ENCODE measurements at places on chromosomes 13 and 19.
A peak's percentile ranks its signal among the peaks of the same experiment; 100 is the strongest.

DNA sequence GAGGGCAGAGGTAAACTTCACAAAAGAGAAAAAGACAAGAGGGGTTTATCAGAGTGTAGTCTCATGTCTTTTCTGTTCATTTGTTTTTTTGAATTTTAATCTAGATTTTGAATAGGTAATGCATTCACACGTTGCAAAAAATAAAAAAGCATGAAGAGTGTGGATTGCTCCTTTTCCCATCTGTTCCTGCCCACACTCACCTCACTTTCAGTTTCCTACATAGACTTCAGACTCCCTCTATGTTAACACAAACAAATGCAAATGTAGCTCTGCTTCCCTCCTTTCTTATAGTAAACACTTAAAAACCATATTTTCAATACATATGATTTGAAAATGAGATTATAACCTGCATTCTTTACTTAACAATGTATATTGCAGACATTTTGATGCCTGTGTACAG lies 20.3 kb downstream of the TNFSF13B start:
- no peak for DNase-seq

- DNase-seq, result no peak
Measured at GRCh38 chr13:111895896-111896821, 170.8 kb upstream of the SOX1 start.

DNA sequence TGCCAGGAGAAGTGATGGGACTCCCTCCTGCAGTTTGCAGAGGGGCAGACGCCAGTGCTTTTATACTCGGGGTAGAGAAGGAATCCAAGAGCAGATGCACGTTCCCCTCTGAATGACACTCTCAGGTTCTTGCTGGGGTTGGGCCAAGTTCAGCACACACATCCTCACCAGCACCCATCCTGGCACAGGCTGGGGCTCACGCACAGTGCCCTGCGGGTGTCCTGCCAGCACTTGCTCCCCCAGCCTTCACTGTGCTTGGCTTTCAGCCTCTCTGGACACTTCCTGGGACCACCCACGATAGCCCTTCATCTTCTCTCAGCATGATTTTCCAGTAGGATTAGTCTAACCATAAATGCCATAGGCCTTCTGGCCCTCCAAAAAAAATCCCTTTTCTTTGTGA lies 158.6 kb downstream of the ZNF536 start:
- no peak for DNase-seq

DNA sequence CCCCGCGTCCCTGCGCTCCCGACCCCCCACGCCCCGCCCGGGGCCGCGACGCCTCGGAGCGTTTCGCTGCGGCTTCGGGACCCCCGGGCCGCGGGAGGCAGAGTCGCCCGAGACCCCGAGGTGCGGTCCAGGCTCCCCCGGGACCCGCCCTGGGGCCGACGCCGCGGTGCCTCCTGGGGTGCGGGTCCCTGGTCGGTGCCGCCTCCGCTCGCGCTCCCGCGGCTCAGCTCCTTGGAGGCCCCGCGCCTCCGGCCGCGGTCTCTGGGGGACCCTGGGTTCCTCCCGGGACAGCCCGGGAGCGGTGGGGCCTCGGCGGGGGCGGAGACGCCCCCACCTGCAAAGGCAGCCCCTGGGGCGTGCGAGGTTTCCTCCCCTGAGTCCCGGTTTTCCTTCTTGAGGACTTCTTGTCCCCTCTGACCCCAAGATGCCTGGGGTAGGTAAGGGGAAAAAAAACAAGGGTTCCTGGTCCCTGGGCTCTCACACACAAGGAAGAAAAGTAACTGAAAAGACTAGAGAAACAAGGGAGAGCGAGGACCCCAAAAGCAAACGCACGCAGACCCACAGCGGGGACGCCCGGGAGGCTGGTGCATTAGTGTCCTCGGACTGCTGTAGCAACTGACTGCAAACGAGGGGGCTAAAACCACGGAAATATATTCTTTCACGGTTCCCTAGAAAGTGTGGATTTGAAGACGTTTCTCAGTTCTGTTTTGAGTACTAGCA lies 740 bp downstream of the ZNF555 start:
- no peak for DNase-seq

DNA sequence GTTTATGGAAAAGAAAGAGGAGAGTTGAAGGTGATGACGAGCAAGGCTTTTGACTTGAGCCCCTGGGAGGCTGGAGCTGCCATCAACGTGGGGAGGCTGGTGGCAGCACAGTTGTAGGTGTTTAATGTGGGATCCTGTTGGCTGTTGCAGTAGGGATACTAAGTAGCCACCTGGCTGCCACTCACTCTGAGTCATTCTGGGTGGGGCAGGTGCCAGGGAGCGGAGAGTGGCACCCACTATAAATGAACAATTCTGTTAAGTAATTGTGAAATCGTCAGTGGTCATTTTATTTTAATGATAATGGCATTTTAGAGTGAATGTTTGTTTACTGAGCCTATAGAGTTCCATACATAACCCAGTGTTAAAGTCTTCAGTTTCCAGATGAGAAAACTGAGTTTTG lies 9.8 kb downstream of the ZNF317 start:
- no peak for DNase-seq

DNA sequence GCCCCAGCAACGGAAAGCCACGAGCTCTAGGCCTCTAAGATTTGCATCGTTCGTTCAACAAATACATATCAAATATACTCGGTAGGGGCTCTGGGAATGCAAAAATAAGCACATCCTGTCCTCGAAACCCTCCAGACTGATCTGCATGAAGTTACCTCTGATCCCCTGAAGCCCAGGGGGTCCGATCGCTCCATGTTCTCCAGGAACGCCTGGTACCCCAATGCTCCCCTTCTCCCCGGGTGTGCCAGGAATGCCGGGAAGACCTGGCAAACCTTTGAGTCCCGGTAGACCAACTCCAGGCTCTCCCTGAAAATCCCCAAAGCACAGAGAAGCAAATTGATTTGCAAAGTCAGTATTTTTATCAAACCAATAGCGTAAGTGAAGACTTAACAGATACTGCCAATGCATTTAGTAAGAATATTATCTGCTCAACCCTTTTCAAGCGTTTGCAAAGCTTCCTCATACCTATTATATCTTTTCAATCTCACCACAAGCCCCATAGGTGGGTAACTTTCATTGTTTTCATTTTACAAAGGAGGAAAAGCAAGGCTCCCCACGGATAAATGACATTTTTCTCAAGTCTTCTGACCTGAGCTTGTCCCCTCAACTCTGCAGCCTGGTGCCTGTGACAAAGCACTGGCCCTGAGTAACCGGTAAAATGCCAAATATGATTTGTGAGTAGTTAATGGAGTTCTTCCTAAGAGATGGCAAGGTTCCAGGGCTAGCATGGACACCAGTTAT lies 127.7 kb downstream of the COL4A1 start:
- DNase-seq, result no peak

DNA sequence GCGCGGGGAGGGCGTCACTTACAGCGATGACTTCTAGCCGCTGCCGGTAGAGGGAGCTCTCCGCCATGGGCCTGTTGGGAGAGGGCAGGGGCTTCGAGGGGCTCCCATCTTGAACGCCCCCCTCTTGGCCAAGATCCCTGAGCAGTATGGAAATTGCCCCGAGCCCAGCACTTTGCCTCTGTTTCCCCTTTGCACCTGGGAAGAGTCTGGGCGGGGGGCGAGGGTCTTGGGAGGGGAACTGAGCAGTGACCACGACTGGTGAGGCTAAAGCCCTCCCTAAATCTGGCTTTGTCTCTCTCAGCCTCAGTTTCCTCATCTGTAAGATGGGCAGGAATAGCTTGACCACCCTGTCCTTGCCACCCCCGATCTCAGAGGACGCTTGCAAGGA lies 2.8 kb downstream of the PALM3 start:
- peak; percentile 44 for DNase-seq

DNA sequence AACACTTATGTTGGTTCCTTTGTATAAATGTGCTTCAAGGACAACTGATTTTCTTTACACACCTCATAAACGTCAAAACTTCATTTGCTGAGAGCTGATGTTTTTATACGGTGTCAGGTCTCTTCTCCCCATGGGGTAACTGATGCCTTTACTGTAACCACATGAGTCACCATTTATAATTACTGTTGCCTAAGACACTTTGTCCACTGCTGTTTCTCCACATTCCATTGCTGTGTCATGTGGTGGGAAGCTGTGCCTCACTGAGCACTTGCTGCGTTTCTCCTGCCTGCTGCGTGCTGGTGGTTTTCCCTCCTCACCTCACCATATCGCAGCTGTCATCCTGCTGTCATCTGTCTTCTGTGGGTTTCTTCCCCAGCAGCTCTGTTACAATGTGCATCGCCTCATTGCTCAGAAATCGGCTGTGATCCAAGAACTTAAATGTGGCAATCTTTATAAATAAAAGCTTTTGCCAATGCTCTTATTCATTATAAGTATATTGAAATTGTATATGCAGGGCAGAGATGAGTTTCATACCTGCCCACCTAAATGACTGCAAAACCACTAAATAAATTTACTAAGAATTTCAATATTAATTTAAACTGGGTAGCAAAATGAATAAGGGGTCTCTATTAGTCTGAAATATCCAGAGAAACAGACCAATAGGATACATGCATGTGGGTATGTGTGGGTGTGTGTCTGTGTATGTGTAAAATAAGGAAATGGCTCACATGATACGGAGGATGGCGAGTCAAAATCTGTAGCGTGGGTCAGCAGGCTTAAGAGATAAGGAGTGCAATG lies 547.0 kb upstream of the SLITRK5 start:
- no peak for DNase-seq

DNA sequence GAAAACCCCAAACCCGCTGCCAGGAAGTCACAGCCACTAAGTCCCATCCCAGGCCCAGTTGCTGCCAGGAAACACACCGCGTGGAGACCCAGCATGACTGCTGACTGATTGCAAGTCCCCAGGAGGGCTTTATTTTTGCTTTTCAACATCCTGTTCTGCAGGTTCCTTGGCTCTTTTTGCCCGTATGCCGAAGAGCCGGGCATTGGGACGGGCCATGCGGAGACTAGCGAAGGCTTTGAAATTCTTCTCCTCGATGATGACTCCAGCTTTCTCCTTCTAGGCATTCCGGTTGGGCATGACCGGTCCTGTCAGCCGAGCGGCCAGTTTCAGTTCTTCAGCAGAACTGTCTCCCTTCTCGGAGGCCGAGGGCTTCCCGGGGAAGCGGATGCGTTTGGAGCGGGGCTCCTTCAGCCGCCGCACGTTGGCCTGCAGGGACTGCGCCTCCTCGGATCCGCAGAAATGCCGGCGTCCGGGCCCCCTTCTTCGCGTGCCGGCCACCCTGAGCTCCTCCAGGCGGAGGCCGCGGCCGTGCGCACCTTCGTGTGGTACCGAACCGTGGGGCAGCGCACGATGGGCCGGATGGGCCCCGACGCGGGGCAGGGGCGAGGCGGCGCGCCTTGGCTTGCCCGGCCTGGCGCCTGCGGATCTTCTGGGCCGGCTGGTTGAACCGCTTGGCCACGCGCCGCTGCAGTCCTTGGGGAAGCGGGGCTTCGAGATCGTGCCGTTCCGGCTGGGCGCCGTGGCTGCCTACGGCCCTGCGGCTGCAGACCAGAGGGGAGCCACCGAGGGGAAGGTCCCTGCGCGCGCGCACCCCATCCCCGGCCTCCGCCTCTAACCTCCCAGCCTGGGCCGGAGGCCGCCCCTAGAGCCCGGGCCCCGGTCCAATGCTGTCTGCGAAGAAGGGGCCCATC lies 15.2 kb downstream of the ZSCAN5C start:
- DNase-seq, result no peak

DNA sequence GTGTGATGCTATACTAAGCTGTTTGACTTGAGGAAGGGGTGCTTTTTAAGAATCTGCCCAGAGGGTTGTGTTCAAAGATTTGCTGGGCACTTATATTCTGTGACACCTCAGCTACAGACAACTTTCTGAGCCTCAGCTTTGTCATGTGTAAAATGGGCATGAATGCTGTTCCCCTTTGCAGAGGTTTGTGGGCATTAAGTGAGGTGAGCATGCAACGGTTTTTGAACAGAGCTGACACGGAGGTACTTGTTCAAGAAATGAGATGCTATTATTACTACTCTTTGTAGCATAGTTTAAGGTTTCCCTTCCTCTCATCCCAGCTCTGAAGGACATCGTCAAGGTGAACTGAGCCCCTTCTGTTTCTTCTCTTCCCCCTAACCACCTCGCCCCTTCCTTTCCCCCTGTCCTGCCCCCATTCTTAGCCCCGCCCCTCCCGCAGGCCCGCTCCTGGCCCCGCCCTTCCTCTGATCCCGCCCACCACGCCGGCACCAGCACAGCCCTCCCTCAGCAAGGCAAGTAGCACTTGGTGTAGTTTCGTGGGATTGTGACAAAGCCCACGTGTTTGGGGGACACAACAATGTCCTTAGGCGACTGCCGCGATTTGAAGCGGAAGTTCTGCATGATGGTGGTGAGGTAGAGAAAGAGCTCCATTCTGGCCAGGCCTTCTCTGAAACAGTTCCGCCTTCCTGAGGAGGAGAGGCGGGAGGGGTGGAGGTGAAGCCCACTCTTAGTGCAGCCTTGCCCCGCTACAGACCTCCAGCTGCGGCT lies 26.1 kb upstream of the CYP2A7 start:
- peak; percentile 27 for DNase-seq

DNA sequence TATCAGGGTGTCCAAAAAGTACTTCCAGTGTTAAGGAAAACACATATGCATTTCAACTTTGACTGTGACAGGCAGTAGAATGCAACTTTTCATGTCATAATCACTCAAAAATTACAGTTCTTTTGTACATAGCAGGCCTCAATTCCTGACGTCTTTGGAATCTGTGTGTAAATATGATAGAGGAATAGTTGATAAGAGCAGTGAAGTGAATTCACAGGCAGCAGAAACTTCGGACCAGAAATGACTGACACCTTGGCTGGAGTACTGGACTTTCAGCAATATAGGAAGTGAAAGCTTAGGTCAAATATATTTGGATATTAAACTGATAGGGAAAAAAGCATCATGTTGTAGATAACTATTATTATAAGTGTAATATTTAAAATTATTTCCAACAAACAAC lies 1741.2 kb upstream of the PCDH20 start:
- no peak for DNase-seq

GRCh38 chr13:66926200-66926850 lies 303.8 kb downstream of the PCDH9 start:
- no peak for DNase-seq

DNA sequence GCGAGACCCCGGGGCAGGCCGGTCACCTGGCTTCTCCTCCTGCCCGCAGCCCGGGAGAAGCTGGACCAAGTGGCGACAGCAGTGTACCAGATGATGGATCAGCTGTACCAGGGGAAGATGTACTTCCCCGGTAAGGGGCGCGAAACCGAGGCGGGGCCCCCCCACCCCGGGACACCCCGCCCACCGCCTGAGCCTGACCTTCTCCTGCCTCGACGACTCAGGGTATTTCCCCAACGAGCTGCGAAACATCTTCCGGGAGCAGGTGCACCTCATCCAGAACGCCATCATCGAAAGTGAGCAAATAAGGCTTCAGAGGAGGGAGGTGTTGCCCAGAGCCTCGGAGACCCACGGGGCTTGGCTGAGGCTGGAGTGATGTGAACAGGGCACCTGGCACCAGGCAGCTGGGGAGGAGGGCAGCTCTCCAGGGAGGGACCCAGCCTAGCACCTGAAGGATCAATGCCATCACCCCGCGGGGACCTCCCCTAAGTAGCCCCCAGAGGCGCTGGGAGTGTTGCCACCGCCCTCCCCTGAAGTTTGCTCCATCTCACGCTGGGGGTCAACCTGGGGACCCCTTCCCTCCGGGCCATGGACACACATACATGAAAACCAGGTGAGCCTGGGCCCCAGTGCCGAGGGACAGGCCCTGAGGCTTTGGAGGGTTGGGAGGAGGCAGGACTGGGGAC lies 629 bp downstream of the IZUMO4 start:
- peak; percentile 70 for DNase-seq

All from activated CD4-positive, alpha-beta T cell treated with anti-CD3 and anti-CD28 coated beads for 4 hours (primary cell).